Body of pancreas (tissue), 4 donors: ENCODE measurements at places on chromosomes 16 and 17. TPM values are rescaled to one million over a fixed set of nuclear protein-coding genes. Genes with fewer than 3 reads are reported as not detected.

DNA sequence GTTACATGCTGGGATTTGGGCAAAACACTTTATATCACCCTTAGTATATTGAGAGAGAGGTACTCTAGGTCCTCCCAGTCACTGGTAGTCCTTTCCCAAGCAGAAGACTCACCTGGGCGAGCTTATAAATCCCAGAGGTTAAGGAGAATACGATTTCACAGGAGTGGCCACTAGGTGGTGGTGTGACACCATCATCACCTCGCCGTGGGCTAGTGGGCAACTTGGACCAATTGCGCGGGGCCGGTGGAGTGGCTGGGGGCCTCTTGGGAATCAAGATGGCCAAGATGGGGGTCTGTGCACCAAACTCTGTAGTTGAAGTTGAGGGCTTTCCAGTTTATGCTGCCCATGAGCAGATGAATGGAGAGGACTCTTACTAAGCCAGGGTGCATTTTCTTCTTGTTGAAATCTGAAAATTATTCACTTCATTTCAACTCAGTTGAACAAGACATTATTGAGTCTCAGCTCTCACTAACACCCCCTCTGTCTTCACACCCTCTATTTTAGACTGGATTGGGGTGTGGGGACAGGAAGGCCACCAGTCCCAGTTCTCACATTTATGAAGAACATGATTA is 38.2 kb upstream of the PIRT start:
- peak; percentile 36 for DNase-seq

- DNase-seq, result no peak
Observed at GRCh38 chr17:31349454-31349853, 28.0 kb upstream of the EVI2A start.

- DNase-seq, result no peak
Observed at GRCh38 chr17:13222975-13223374, 205.1 kb upstream of the ELAC2 start.

DNA sequence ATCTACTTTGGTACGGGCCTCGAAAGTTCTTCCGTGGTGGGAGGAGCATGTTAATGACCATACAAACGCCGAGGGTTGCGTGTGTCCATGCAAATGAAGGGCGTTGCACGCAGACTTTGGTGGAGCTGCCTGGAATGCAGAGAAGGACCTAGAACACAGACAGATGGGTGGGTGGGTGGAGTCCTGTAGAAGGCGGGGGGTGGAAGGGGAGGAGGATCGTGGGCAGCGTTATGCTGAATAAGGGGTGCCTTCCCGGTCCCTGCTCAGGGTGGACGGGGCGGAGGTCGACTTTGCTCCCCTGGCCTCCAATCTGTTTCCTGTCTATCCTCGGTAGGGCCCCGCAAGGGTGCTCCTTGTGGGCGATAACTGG is 795 bp upstream of the PAQR4 start:
- no peak for DNase-seq

DNA sequence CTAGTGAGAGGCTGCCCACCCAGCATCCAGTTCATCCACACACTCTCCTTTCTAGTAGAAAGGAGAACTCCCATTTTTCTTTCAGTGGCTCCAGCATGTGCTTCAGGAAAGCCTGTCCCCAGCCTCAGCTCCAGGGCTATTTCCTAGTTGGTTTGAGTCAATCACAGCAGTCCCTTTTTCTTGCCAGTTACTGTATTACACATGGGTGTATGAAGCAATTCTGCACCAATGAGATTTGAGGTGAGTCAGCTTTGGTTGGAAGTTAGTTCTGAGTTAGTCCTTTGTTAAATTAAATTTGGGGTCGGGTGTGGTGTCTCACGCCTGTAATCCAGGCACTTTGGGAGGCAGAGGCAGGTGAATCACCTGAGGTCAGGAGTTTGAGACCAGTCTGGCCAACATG is 24.8 kb downstream of the RAD51D start:
- DNase-seq, result no peak

The ITGA2B gene
- 0.33 TPM for total RNA-seq

The MBTD1 gene
- 15.5 TPM for total RNA-seq

DNA sequence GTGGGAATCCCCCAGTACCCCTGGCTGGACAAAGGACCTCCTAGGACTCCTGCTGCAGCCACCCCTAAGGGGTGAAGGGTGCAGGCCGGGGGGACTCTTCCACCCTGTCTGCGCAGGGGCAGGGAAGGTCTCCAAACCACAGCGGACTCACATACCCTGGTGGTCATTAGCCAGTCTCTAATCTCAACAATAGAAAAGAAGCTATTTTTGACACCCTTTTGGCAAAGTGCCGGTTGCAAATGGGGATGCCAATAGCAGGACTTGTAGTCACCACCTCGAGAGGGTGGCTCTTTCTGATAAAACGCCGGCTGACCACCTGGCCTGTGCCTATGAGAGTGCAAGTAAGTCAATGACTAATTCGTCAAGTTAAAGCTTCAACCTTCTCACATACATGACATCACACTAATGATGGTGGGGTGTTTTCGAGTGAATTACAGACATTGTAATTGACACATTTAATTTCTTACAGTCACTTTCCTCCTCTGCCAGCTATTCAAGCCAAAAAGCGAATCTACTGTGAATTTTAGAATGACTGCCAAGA is 23.1 kb upstream of the DNAH17 start:
- no peak for DNase-seq

DNA sequence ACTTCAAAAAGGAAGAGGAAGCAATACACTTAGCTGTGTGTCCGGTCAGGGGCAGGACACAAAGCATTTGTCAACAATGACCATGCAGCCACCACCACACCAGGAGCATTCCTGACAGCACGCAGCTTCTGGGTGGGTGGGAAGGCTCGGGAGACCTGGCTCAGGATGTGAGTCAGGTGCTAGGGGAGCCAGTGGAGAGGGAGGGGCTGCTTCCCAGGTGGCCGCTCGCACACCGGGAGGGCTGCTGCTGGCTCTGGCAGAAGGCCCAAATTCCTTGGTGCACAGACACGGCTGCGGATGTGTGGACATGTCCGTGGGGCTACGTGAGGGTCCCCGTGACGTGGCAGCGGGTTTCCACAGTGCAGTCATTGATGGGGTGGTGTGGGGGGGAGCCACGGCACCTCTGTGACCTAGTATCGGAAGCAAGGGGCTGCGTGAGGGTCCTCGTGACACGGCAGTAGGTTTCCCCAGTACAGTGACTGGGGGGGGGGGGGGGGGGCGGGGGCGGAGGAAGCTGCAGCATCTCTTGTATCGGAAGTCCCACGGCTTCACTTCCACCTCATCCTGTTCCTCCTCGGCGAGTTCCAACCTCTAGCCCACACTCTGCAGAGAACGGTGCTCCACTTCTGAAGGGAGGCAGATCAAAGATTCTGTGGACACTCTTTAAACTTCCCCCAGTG is 112.8 kb downstream of the ZNF778 start:
- DNase-seq, result peak; percentile 84

- DNase-seq, result peak; percentile 37
Observed at GRCh38 chr16:17364319-17365210, 106.2 kb downstream of the XYLT1 start.

DNA sequence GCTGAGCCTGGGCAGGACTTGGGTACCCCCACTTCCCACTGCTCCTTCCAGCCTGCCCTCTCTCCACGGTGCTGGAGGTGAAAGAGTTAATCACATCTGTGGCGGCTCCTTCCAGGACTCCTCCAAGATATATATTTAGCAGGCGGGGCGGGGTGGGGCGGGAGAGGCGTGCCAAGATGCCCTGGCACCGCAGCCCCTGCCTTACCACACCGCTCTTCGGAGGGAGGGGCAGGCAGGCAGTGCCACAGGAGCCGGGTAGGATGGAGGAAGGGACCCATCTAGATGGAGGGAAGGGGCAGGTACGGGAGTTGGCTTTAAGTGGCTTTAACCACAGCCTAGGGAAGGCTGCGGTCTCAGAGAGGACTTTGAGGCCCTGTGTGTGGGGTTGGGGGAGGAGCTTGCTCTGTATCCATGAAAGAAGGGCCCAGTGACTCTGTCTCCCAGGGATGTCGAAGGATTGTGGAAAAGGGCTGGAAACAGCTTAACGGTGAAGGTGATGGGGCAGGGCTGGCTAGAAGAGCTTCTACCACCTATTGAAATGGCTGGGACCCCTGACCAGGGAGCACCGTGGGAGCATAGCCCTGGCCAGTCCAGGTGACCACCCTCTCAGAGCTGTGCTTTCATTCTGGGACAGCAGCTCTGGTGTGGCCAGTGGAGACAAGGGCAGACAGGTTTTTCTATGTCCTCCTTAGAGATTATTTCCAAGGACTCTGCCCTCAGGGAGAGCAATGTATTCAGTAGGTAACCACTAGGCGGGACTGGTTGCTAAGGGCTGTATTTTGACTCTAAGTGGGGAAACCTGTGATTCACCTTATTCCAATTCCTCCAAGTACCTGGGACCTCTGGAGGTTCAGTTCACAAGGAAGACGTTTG is 13.0 kb downstream of the GPR142 start:
- peak; percentile 52 for DNase-seq

The ITGAD gene
- not detected for total RNA-seq

DNA sequence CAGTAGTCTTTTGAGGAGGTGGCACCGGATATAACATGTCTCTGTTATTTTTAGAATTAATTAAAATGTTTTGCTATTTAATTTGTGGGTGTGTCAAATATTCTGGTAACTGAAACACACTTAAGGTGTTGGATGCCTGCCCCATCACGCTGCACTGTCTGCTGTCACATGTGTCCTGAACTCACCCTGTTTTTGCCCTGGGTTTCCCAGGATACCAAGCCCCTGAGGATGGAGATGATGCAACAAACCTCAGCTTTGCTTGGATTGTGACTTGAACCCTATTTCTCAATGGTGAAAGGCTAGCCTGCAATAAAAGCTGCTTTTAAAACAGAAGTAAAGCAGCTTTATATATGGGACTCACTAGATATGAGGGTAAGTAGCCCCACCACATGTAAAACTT is 11.5 kb upstream of the DUSP14 start:
- DNase-seq, result no peak

GRCh38 chr17:32772453-32773025 is 104.4 kb downstream of the MYO1D start:
- DNase-seq, result no peak

The TBC1D3I gene
- total RNA-seq, result not detected

DNA sequence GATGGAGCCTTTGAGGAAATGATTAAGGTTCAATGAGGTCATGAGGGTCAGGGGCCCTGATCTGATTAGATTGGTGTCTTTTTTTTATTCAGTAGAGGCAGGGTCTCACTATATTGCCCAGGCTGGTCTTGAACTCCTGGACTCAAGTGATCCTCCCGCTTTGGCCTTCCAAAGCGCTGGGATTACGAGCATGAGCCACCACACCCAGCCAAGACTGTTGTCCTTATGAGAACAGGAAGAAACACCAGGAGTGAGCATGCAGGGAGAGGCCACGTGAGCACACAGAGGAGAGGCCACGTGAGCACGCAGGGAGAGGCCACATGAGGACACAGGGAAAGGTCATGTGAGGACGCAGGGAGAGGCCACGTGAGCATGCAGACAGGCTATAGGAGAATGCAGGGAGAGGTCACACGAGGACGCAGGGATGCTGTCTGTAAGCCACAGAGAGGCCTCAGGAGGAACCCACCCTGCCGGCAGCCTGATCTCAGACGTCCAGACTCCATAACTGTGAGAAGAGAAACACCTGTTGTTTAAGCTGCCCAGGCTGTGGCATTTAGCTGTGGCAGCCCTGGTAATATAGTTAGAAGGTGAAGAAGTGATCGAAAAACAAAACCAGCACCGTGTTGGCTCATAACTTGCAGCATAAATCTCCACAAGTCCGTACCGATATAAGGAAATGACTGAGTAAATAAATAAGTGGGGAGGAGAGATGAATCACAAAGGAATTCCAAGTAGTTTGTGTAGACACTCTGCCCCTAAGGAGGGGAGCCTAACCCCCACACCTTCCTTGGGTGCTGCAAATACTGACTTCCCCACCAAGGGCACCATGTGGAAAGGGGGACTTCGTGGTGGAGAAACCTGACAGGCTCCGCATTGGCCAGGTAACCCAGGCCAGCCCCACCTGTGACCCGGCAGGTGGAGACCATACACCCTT is 14.6 kb upstream of the CSNK1D start:
- DNase-seq, result peak; percentile 94

The CCL7 gene
- not detected for total RNA-seq

DNA sequence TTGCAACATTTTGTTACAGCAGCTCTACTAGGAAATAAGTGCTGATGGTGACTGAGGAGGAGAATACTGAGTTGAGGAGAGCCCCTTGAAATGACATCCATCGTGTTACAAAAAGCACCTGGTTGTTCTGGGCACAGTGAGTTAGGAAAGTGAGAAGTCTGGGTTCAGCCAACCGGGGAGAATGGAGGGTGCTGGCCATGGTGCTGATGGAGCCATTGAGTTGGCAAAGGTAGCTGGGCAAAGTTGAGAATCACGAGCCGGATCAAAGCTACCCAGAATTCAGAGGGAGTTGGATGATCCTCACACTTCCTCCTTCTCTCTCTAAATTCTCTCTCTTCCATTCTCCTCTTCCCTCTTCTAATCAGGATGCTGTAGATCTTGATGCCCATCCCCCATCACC is 35.0 kb upstream of the ASIC2 start:
- no peak for DNase-seq

GRCh38 chr16:34803683-34804416 is 1344.4 kb downstream of the TP53TG3F start:
- no peak for DNase-seq

DNA sequence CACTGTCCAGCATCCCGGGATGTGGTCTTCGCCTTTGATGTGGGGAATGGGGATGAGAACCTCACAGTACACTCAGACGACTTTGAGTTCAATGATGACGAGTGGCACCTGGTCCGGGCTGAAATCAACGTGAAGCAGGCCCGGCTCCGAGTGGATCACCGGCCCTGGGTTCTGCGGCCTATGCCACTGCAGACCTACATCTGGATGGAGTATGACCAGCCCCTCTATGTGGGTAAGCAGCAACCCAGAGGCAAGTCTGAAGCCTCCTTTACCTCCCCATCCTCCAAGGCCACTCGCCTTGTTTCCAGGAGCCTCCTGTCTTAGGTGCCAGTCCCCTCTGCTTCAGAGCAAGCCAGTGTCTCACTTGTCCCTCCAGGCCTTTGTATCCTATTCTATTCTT is 10.2 kb downstream of the CNTNAP1 start:
- no peak for DNase-seq

DNA sequence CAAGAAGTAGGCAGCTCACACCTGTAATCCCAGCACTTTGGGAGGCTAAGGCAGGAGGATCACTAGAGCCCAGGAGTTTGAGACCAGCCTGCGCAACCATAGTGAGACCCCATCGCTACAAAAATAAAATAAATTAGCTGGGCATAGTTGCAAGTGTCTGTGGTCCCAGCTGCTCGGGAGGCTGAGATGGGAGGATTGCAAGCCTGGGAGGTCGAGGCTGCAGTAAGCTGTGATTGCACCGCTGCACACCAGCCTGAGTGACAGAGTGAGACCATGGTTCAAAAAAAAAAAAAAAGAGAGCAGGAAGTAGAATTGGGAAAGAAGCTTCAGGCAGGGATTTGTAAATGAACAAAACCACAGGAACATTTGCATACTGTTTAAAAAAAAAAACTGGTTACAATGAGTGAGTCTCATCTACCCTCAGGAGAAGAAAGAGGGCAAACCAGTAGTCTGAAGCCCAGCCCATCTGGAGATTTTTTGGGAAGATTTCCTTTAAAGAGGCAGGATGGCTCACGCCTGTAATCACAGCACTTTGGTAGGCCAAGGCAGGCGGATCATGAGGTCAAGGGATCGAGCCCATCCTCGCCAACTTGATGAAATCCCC is 7.9 kb downstream of the MPV17L start:
- DNase-seq, result no peak

The CLEC10A gene
- 1.0 TPM for total RNA-seq

The MAP2K4 gene
- 12.5 TPM for total RNA-seq
